T-helper 1 cell (primary cell): ENCODE measurements at places on chromosomes 5 and 9.

DNA sequence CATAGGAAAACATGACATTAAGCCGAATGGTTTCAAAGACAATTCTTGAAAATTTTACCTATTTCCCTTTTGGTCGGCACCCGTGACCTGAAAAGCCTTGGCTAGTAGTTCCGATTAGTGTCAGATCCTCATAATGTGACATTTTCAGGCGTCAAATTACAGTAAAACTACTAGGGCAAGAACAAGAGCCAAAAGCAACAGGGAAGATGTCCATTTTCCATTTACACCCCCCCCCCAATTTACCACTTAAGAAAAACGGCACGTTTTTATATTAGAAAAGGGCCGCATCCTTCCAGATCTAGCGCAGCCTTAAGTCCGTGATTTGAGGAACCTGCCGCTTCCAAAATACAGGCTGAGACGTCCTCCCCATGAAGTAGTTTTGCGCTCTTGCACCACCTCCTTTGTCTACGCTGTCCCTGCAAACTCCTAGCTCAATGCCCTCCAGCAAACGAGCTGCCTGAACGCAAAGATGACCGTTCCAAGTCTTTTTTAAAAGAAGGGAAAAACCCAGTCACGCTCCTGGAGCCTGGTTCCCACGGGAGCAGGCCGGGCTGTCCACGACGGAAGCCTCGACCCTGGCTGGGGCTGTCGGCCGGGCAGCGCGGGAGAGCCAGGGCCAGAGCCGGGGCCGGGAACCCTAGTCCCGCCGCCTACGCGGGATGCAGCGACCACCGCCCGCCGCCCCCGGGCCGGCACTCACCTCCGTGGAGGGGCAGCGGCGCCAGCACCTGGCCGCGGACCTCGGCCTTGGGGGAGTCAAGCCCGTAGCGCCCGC, 616 bp downstream of the RNF130 start:
- DNase-seq, result no peak

DNA sequence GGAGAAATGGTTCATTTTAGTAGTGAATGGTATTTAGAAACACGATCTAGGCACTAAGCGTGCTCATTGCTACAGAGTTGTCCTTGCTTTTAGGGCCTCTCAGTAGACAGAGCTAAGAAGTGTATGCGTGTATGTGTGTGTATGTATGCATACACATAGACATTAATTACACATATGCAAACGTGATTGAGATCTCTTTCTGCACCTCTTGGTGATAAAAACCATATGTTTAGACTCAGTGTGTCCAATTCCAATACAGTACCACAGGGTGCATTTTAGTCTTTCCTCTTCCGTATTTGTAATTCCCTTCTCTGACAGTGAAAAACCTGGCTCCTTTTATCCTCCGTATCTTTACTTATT, 13.1 kb downstream of the TRIO start:
- no peak for DNase-seq

GRCh38 chr9:95750725-95751519, 124.6 kb upstream of the ERCC6L2 start:
- peak; percentile 17 for DNase-seq

- DNase-seq, result no peak
Observed at GRCh38 chr5:93236807-93237421, 344.1 kb downstream of the NR2F1-AS1 start.

DNA sequence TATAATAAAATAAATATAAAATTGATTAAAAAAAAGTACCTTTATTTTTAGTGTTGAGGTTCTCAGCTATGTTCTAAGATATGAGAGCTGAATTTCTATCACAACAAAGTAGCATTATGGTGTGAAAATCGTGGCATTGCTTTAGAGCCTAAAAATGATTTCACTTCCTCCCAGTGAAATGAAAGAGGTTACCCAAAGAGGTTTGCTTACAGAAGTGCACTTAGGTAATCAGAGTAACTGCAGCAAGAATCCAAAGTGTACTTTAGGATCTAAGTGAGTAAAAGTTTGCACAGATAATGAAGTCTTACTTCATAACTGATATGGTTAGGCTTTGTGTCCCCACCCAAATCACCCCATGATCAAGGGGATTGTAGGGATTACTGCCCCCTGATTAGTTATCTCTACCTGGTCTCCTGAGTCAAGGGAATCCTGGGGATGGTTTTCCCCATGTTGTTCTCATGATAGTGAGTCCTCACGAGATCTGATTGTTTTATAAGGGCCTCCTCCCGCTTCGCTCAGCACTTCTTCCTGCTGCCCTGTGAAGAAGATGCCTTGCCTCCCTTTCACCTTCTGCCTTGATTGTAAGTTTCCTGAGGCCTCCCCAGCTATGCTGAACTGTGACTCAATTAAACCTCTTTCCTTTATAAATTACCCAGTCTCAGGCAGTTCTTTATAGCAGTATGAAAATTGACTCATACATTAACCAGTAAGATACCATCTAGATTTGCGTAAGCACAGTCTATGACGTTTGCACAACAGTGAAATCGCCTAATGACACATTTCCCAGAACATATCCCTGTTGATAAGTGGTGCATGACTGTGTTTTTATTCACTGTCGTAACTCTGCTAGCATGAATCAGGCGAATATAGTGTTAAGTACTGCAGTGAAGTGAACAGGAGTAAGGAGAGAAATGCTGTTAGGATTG, 40.3 kb upstream of the LRRC70 start:
- no peak for DNase-seq
